Endodermal cell (in vitro differentiated cells): ENCODE measurements at places on chromosomes 7 and 10. TPM values are rescaled to one million over a fixed set of nuclear protein-coding genes. Genes with fewer than 3 reads are reported as not detected.

GRCh38 chr10:121941532-121941931 is 13.7 kb upstream of the ATE1 start:
- no peaks in the 10 kb centered on the region for H3K36me3 ChIP-seq
- no peaks in the 10 kb centered on the region for H3K4me1 ChIP-seq
- H3K4me3 ChIP-seq: no peak overlapping the region
- H3K27me3 ChIP-seq: no peaks in the 10 kb centered on the region
- H3K27ac ChIP-seq: no peak overlapping the region

The DGKI gene
- total RNA-seq: 0.04 to 0.14 TPM (median 0.11 TPM) in 3 replicates

- H3K27ac ChIP-seq: peak overlapping the region; percentile 66
- peaks cover 6% of the 10 kb centered on the region for H3K4me1 ChIP-seq
- DNase-seq: peak; percentile 98
- H3K36me3 ChIP-seq: no peaks in the 10 kb centered on the region
These were observed 142.5 kb upstream of the TCERG1L start for GRCh38 chr10:131453721-131454634.

- no peak overlapping the region for H3K27ac ChIP-seq
- H3K4me3 ChIP-seq: no peak overlapping the region
- no peaks in the 10 kb centered on the region for H3K36me3 ChIP-seq
- DNase-seq: no peak
These were observed 15.1 kb upstream of the NUDCD3 start for GRCh38 chr7:44505595-44505994.

The OPALIN gene
- total RNA-seq: not detected in 3 replicates

DNA sequence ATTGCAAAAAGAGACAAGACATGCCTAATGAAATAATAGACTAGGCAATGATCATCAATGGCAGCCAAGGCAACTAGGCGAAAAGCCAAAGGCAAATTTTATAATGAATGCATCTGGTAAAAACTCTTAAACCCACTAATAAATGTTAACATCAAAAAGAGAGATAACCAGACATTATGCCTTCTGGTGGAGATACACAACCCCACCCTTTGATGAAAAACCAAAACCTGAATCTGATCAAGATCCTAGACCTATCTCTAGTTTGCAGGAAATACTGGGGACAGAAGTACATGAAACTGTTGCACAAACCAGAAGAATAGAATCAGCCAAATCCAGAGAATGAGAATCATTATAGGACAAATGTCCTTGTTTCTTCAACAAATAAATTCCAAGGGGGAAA is 22.0 kb upstream of the GSAP start:
- H3K4me3 ChIP-seq: no peak overlapping the region
- H3K36me3 ChIP-seq: no peaks in the 10 kb centered on the region
- no peak for DNase-seq
- no peaks in the 10 kb centered on the region for H3K27me3 ChIP-seq
- H3K27ac ChIP-seq: no peak overlapping the region

GRCh38 chr7:150685219-150686029 is at the start of gene GIMAP2:
Gene GIMAP2, plus strand, starts transcription at chr7:150685706. Its CDS starts 1,354 bp downstream, at chr7:150687060.
- no peaks in the 10 kb centered on the region for H3K36me3 ChIP-seq
- no peaks in the 10 kb centered on the region for H3K27me3 ChIP-seq
- H3K27ac ChIP-seq: no peak within 1 kb of the TSS
- H3K4me1 ChIP-seq: no peaks in the 10 kb centered on the region

The ABCB4 gene
- total RNA-seq: 0.42 to 0.60 TPM (median 0.50 TPM) in 3 replicates

GRCh38 chr10:121462955-121463354 is 135.3 kb downstream of the FGFR2 start:
- no peaks in the 10 kb centered on the region for H3K27me3 ChIP-seq
- no peak for DNase-seq
- no peak overlapping the region for H3K4me3 ChIP-seq

DNA sequence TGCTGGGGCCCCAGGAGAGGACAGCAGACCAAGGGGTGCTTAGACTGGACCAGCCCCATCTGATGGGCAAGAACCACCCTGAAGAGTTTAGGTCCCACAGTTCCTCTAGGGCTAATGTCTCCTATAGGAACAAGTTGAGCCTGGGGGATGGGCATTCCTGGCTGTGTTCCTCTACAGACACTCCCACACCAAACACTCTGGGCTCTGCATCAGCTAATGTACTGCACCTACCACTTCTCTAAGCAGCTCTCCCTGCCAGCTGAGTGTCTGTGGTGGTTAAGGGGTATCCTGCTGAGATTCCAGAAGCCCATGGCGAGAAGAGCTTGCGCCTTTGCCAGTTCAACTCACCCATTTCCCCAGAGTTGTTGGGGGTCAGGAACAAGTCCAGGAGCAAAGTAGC is 284.1 kb upstream of the CSTF2T start:
- no peak overlapping the region for H3K27ac ChIP-seq
- peak; percentile 44 for DNase-seq
- no peaks in the 10 kb centered on the region for H3K4me1 ChIP-seq
- H3K27me3 ChIP-seq: no peaks in the 10 kb centered on the region
- H3K36me3 ChIP-seq: no peaks in the 10 kb centered on the region

The CYP2W1 gene
- total RNA-seq: not detected in 2 replicates

- no peaks in the 10 kb centered on the region for H3K36me3 ChIP-seq
- peaks cover 12% of the 10 kb centered on the region for H3K4me1 ChIP-seq
- H3K27me3 ChIP-seq: no peaks in the 10 kb centered on the region
- DNase-seq: no peak
These were observed 100.9 kb downstream of the FAS start for GRCh38 chr10:89091496-89091895.

The ZNF3 gene
- 37.1 and 39.9 TPM in 2 replicates for total RNA-seq

GRCh38 chr10:93383562-93383981 is 98.6 kb downstream of the MYOF start:
- no peak overlapping the region for H3K27ac ChIP-seq
- H3K36me3 ChIP-seq: peaks cover 83% of the 10 kb centered on the region
- no peak for DNase-seq
- H3K4me1 ChIP-seq: no peaks in the 10 kb centered on the region

GRCh38 chr10:35821339-35821911 is 179.3 kb upstream of the FZD8 start:
- DNase-seq: peak; percentile 73
- H3K27ac ChIP-seq: no peak overlapping the region
- no peaks in the 10 kb centered on the region for H3K36me3 ChIP-seq
- no peaks in the 10 kb centered on the region for H3K27me3 ChIP-seq
- peaks cover 9% of the 10 kb centered on the region for H3K4me1 ChIP-seq
- no peak overlapping the region for H3K4me3 ChIP-seq

DNA sequence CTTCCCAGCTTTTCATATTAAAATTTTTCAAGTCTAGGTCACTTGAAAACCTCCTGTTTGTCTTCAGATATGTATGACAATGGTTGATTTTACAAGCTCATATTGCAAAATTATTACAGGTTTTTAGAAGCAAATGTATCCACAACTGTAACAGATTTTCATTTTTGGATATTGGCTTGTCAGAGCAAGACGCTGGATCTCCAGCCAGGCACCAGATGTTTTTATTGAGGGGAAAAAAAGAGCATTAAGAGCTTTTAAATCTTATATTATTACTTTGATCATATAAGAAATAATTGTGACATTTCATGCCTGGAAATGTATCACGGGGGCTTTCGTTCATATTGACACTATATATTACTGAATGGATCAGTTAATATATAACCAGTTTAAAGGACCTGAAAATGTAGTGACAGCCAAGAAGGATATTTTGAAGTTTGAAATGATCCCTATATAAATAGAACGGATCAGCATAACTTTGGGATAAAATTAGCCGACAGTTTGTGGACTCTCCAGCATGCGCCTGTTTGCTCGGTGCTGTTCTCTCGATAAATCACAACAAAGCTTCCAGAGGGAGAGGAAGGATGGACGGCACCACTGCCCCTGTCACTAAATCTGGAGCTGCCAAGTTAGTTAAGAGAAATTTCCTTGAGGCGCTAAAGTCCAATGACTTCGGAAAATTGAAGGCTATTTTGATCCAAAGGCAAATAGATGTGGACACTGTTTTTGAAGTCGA is at the start of gene ASB4:
Gene ASB4 (plus strand): TSS at position 553 of the 733 bp plus-strand sequence. CDS start 29 bp downstream, at position 582.
- H3K36me3 ChIP-seq: no peaks in the 10 kb centered on the region
- no peak within 1 kb of the TSS for H3K4me3 ChIP-seq
- no peaks in the 10 kb centered on the region for H3K4me1 ChIP-seq
- no peaks in the 10 kb centered on the region for H3K27me3 ChIP-seq

- H3K27ac ChIP-seq: no peak overlapping the region
- no peaks in the 10 kb centered on the region for H3K36me3 ChIP-seq
- DNase-seq: no peak
- no peaks in the 10 kb centered on the region for H3K4me1 ChIP-seq
- no peak overlapping the region for H3K4me3 ChIP-seq
These were observed 160.1 kb downstream of the NEURL1 start for GRCh38 chr10:103653581-103654037.

GRCh38 chr10:70684839-70685454 is 12.6 kb downstream of the ADAMTS14 start:
- no peaks in the 10 kb centered on the region for H3K36me3 ChIP-seq
- H3K4me1 ChIP-seq: no peaks in the 10 kb centered on the region
- H3K27me3 ChIP-seq: no peaks in the 10 kb centered on the region
- no peak for DNase-seq
- H3K27ac ChIP-seq: no peak overlapping the region

DNA sequence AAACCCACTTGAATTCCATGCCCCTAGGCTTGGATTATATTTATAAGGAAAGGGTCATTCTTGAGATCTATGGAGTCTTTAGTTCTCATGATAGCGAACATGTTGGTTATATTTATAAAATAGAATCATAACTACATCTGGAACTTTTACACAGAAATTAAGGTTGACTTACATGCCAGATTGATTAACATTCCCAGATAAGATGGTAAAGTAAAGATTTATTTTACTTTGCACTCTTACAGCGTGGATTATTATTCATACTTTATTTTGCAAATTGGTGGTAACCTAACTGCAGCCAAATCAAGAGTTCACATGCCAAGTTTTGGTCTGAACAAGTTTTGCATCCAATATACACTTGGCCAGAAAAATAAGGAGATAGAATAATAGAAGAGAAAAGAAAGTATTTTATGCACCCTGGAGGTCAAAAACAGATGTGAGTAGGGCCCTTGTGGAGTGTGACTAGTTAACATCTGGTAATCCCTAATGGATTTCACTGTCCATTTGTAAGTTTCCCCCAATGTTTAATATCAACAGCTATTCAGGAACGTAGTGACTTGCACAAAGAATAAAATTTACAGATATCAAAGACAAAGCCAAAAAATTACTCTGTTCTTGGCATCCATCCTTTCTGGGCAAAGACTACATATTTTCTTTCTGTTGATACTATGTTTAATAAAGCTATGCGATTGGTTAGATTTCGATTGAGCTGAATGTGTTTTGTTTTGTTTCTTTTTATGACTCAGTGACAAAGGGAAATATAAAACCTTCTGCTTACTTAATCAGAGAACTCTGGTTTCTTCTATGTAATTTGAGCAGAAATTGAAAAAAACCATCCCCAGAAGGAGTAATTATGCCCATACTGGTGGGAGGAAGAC is 10.1 kb upstream of the TMEM26 start:
- no peaks in the 10 kb centered on the region for H3K4me1 ChIP-seq
- H3K4me3 ChIP-seq: no peak overlapping the region
- H3K27me3 ChIP-seq: no peaks in the 10 kb centered on the region
- DNase-seq: no peak

The GCK gene
- total RNA-seq: 0.29 to 0.72 TPM (median 0.63 TPM) in 3 replicates

The SPOCK2 gene
- 1.6 and 2.3 TPM in 2 replicates for total RNA-seq

- no peak overlapping the region for H3K27ac ChIP-seq
- no peaks in the 10 kb centered on the region for H3K4me1 ChIP-seq
- H3K27me3 ChIP-seq: no peaks in the 10 kb centered on the region
- no peak overlapping the region for H3K4me3 ChIP-seq
These were observed 3.0 kb upstream of the CYP2C18 start for GRCh38 chr10:94680544-94680943.

The PDAP1 gene
- 147 and 159 TPM in 2 replicates for total RNA-seq

- no peaks in the 10 kb centered on the region for H3K4me1 ChIP-seq
- no peak overlapping the region for H3K27ac ChIP-seq
- DNase-seq: no peak
- no peak overlapping the region for H3K4me3 ChIP-seq
These were observed 1027.8 kb upstream of the LRRTM3 start for GRCh38 chr10:65898055-65898454.

The NOLC1 gene
- 49.3 to 102 TPM (median 92.0 TPM) in 3 replicates for total RNA-seq

DNA sequence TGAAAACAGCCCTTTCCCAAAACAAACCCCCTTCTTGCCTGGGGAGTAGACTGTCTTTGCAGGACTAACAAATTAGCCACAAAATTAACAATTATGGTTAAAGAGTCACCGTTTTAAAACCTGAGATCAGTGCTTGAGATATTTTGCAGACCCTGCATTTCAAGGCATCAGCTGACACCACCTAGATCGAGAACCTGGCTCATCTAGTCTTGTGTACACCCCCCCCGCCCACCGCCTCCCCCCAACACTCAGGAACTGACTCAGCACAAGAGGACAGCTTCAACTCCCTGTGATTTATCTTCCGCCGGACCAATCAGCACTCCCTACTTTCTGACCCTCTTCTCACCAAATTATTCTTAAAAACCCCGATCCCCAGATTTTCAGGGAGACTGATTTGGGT is 737.1 kb downstream of the PHTF2 start:
- no peak for DNase-seq
- H3K27me3 ChIP-seq: no peaks in the 10 kb centered on the region
- H3K36me3 ChIP-seq: no peaks in the 10 kb centered on the region
- H3K4me1 ChIP-seq: no peaks in the 10 kb centered on the region
- no peak overlapping the region for H3K4me3 ChIP-seq
- H3K27ac ChIP-seq: no peak overlapping the region

The PHYH gene
- 37.2 to 49.7 TPM (median 37.9 TPM) in 3 replicates for total RNA-seq

GRCh38 chr7:129252128-129252527 is 27.3 kb downstream of the AHCYL2 start:
- H3K4me1 ChIP-seq: no peaks in the 10 kb centered on the region
- H3K36me3 ChIP-seq: no peaks in the 10 kb centered on the region
- no peaks in the 10 kb centered on the region for H3K27me3 ChIP-seq
- no peak overlapping the region for H3K4me3 ChIP-seq
- H3K27ac ChIP-seq: no peak overlapping the region

GRCh38 chr7:143391462-143392404 is 10.6 kb downstream of the ZYX start:
- peaks cover 56% of the 10 kb centered on the region for H3K36me3 ChIP-seq
- H3K4me3 ChIP-seq: no peak overlapping the region
- peak; percentile 57 for DNase-seq
- no peak overlapping the region for H3K27ac ChIP-seq
- no peaks in the 10 kb centered on the region for H3K27me3 ChIP-seq

- H3K27me3 ChIP-seq: no peaks in the 10 kb centered on the region
- no peak overlapping the region for H3K27ac ChIP-seq
- no peaks in the 10 kb centered on the region for H3K36me3 ChIP-seq
- no peak overlapping the region for H3K4me3 ChIP-seq
These were observed 60.4 kb upstream of the KCNIP2 start for GRCh38 chr10:101903827-101904550.
